ENCODE measurements at places on chromosomes 13 and 19. TPM values are rescaled to one million over a fixed set of nuclear protein-coding genes. Genes with fewer than 3 reads are reported as not detected.

The KCTD4 gene
- 0.08 TPM for polyA plus RNA-seq

The LGALS14 gene
- not detected for polyA plus RNA-seq

The NLRP4 gene
- not detected for polyA plus RNA-seq

The CEACAM7 gene
- 0.01 TPM for polyA plus RNA-seq

The ZNF570 gene
- 1.2 TPM for polyA plus RNA-seq

Data from psoas muscle (tissue), 8 donors.